Upper lobe of right lung (tissue), 1 donor: ENCODE measurements at places on chromosomes 2 and 18.

- no peak overlapping the region for H3K4me3 ChIP-seq
- H3K4me1 ChIP-seq, result no peaks in the 10 kb centered on the region
- no peaks in the 10 kb centered on the region for H3K27me3 ChIP-seq
- H3K36me3 ChIP-seq, result no peaks in the 10 kb centered on the region
- no peak for DNase-seq
Measured at GRCh38 chr2:200041639-200042038, 86.3 kb downstream of the MAIP1 start.

DNA sequence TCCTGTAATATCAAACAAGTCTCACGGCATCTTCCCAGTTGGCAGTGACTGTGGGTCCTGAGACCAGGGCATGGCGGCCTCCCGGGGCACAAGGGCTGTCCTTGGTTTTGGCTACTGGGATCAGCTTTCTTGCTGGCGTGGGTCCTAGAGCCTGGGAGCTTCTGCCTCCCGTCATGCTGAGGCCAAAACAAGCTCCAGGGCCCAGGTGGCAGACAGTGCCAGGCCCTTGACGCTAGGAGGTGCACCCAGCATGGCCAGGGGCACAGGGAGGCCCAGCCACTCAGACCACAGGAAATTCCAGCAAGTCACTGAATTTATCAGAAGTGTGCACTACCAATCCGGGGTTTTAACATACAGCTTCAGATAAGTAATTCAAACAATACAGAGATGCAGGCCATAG is 184.7 kb downstream of the EIPR1 start:
- H3K27ac ChIP-seq, result no peak overlapping the region
- H3K4me1 ChIP-seq, result no peaks in the 10 kb centered on the region
- H3K4me3 ChIP-seq, result no peak overlapping the region
- no peak for DNase-seq

DNA sequence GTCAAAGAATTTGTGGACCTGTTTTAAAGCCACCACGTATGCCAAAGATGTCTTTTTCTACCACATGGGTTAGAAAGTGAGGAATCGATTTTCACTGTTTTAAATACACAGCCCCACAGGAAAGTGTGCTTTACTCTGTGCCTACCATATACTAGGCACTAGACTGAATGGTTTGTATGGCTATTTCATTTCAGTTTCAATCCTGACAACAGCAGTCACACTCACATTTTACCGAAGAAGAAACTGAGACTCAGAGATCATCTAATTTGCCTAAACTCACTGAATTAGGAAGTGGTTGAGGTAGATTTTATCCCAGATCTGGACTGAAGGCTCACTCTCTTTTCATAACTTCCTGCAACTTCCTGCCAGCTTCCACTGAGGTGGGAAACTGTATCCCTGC is 176.4 kb downstream of the ALK start:
- no peak for DNase-seq
- no peaks in the 10 kb centered on the region for H3K36me3 ChIP-seq
- H3K4me1 ChIP-seq, result no peaks in the 10 kb centered on the region
- H3K27me3 ChIP-seq, result no peaks in the 10 kb centered on the region
- H3K4me3 ChIP-seq, result no peak overlapping the region

GRCh38 chr2:18490901-18491300 is 69.6 kb downstream of the RDH14 start:
- H3K27me3 ChIP-seq, result no peaks in the 10 kb centered on the region
- no peak for DNase-seq
- no peaks in the 10 kb centered on the region for H3K36me3 ChIP-seq
- H3K4me1 ChIP-seq, result no peaks in the 10 kb centered on the region
- no peak overlapping the region for H3K4me3 ChIP-seq

GRCh38 chr2:30949435-30949834 is 142.2 kb upstream of the CAPN13 start:
- no peak overlapping the region for H3K4me3 ChIP-seq
- no peaks in the 10 kb centered on the region for H3K4me1 ChIP-seq
- no peak overlapping the region for H3K27ac ChIP-seq
- no peak for DNase-seq
- H3K36me3 ChIP-seq, result no peaks in the 10 kb centered on the region

- H3K4me3 ChIP-seq, result no peak overlapping the region
- H3K27ac ChIP-seq, result no peak overlapping the region
- no peaks in the 10 kb centered on the region for H3K27me3 ChIP-seq
- no peaks in the 10 kb centered on the region for H3K4me1 ChIP-seq
- no peak for DNase-seq
Measured at GRCh38 chr2:23239374-23239773, 145.6 kb upstream of the KLHL29 start.

DNA sequence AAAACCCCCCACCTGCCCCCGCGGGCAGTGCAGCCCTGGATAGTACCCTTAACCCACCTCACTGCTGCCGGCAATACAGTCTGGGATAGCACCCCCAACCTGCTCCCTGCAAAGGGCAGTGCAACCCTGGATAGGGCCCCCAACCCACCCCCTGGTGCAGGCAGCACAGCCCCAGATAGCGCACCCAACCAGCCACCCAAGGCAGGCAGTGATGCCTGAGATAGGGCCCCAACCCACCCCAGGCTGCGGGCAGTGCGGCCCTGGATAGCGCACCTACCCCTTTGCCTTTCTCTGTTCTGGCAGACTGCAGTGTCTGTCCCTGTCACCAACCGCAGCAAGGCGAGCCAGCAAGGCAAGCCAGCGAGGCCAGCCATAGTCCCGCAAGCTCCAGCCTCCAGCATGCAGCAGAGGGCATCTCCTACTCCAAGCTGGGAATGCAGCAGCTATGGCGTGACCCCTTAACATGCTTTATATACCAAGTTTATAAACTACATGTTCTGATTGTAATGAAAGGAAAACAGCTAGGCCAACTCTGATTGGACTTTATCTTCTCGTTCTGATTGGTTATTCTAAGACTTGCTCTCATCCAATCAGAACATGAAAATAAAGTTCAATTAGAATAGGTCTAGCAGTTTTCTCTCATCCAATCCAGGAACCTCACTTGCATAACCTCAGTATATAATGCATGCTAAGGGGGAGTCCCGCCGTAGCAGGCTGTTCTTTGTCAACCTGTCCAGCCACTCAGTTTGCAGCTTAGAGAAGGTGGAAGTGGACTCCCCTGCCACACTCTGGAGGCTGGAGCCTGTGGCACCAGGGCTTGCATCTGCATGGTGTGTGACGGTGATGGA is 34.1 kb upstream of the ANKRD62 start:
- DNase-seq, result no peak
- no peaks in the 10 kb centered on the region for H3K36me3 ChIP-seq
- H3K4me3 ChIP-seq, result no peak overlapping the region

DNA sequence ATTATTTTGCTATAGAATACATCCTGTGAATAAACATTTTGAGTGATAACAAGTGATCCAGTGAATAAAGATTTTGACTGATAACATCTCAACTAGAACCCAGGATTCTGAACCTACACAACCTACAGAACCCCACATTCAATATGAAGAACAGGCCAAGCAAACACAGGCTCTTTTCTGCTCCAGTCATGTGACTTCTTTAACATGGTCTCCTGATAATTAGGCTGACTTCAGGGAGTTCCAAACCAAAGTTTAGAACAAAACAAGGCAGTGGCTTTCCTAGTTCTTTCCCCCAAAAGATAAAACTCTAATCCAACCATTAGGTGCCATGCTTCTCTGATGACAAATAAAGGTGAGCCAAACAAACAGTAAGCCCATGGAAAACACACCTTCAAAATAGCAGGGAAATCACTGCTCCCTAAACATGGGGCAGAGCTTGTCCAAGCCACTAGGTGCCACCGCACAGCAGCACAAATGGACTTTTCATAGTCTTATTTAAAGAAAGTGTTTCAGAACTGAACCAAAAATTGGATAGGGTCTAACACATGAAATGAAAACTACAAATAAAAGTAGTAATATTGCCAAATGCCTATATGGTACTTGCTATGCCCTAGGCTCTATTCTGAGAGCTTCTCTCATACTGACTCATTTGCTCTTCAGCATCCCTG is 95.3 kb downstream of the EVA1A start:
- no peaks in the 10 kb centered on the region for H3K36me3 ChIP-seq
- H3K27ac ChIP-seq, result no peak overlapping the region
- peaks cover 10% of the 10 kb centered on the region for H3K27me3 ChIP-seq
- no peaks in the 10 kb centered on the region for H3K4me1 ChIP-seq
- no peak for DNase-seq

DNA sequence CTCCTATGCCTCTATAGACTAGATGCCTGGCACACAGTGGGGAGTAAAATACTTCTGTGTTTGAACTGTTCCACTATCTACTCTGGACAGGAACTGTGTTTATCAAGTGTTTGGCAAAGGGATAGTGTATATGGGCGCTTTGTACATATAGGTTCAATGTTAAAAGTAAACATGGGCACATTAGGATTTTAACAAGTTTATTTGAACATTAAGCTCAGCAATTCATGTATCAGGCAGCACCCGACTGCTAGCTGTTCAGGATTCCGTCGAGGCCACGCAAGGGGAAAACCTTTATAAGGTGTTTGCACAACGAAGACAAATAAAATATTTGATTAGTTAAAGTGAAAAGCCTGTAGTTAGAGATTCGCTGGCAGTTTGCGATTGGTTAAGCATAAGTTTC is 43.4 kb upstream of the ROCK2 start:
- H3K36me3 ChIP-seq, result no peaks in the 10 kb centered on the region
- peaks cover 45% of the 10 kb centered on the region for H3K4me1 ChIP-seq
- no peaks in the 10 kb centered on the region for H3K27me3 ChIP-seq
- no peak overlapping the region for H3K4me3 ChIP-seq

- no peaks in the 10 kb centered on the region for H3K27me3 ChIP-seq
- no peak overlapping the region for H3K4me3 ChIP-seq
- no peaks in the 10 kb centered on the region for H3K36me3 ChIP-seq
- peak; percentile 3 for DNase-seq
- H3K4me1 ChIP-seq, result no peaks in the 10 kb centered on the region
- no peak overlapping the region for H3K27ac ChIP-seq
Measured at GRCh38 chr2:9686061-9686460, 55.3 kb upstream of the YWHAQ start.

- H3K27me3 ChIP-seq, result no peaks in the 10 kb centered on the region
- H3K27ac ChIP-seq, result no peak overlapping the region
- no peak for DNase-seq
- H3K4me3 ChIP-seq, result no peak overlapping the region
- H3K4me1 ChIP-seq, result peaks cover 7% of the 10 kb centered on the region
- no peaks in the 10 kb centered on the region for H3K36me3 ChIP-seq
Measured at GRCh38 chr2:203673933-203674332, 32.5 kb upstream of the CD28 start.

DNA sequence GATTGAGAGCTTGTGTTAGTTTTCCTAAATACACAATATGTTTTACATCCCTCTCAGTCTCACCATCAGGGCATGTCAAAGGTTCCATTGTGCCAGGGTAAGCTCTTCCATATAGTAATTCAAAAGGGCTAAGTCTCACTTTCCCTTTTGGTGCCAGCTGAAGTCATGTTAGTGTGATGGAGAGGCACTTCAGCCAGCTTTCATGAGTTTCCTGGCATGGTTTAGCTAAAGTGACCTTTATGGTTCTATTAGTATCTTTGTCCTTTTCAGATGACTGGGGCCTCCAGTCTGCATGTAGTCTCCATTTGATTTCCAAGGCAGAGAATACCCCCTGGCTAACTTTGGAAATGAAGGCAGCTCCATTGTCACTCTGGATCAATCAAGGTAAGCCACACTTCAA is 27.2 kb downstream of the NAT8 start:
- H3K27me3 ChIP-seq, result no peaks in the 10 kb centered on the region
- H3K27ac ChIP-seq, result no peak overlapping the region
- no peak for DNase-seq
- no peak overlapping the region for H3K4me3 ChIP-seq

DNA sequence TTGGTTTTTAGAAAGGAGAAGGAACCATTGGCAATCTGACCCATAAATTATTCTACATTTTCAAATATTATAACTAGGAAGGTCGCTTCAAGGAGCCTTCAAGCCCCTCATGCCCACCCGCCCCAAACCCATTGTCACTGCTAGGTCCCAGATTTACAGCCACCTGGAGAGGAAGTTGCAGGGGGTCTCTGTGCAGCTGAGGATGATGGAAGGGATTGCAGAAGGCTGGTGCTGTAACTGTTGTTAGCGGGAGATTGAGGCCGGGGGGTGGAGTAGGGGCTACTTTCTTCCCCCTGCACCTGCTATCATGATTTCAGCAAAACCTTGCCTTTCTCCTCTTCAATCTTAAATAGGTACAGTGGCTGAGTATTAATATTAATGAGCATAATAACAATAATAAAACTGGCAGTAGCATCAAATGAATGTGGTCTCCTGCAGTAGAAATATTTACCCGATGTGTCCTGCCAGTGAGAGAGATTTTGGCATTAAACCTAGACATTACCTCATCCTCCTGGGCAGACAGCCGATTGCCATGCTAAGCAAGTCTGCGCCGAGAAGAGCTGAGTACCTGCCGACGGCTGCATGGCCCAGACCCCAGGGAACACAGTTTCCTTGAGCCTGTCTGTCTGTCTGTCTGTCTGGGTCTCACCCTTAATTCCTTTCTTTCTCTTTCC is 225.4 kb downstream of the FAM210A start:
- no peak for DNase-seq
- peak overlapping the region; percentile 25 for H3K4me3 ChIP-seq
- no peak overlapping the region for H3K27ac ChIP-seq
- H3K4me1 ChIP-seq, result peaks cover 7% of the 10 kb centered on the region

- H3K36me3 ChIP-seq, result no peaks in the 10 kb centered on the region
- no peak for DNase-seq
- H3K27ac ChIP-seq, result no peak overlapping the region
- no peaks in the 10 kb centered on the region for H3K27me3 ChIP-seq
Measured at GRCh38 chr2:171293661-171294060, 133.0 kb upstream of the TLK1 start.

DNA sequence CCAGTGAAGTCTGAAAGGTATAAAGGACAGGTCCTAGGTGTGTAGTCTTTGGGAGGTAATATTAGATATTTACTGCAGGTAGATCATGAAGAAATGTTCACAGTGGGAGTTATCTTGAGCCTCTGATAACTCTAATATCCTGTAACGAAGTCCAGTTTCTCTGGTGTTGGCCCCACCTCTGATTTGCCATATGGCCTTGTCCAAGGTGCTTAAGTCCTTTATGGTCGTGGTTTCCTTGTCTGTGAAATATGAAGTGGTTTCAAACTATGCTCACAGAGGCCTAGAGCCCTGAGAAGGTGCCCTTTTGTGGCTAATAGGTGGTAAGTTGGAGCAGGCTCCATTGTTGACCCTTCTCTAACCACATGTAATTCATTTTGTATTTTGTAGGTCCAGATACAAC is 190.7 kb downstream of the ICOS start:
- H3K4me1 ChIP-seq, result no peaks in the 10 kb centered on the region
- no peaks in the 10 kb centered on the region for H3K27me3 ChIP-seq
- no peak overlapping the region for H3K4me3 ChIP-seq
- H3K27ac ChIP-seq, result no peak overlapping the region
- no peaks in the 10 kb centered on the region for H3K36me3 ChIP-seq
- DNase-seq, result no peak

- H3K4me3 ChIP-seq, result no peak overlapping the region
- H3K36me3 ChIP-seq, result no peaks in the 10 kb centered on the region
- DNase-seq, result no peak
- H3K27ac ChIP-seq, result no peak overlapping the region
- no peaks in the 10 kb centered on the region for H3K4me1 ChIP-seq
Measured at GRCh38 chr2:205628422-205628821, 53.9 kb upstream of the NRP2 start.
